ENCODE measurements at places on chromosomes 5 and 9.

GRCh38 chr5:88483964-88484672 lies 215.5 kb upstream of the TMEM161B start:
- DNase-seq: no peak

- DNase-seq: no peak
These were observed 18.0 kb upstream of the NR4A3 start for GRCh38 chr9:99803694-99804093.

- no peak for DNase-seq
These were observed 48.3 kb upstream of the PIK3R1 start for GRCh38 chr5:68167195-68167651.

DNA sequence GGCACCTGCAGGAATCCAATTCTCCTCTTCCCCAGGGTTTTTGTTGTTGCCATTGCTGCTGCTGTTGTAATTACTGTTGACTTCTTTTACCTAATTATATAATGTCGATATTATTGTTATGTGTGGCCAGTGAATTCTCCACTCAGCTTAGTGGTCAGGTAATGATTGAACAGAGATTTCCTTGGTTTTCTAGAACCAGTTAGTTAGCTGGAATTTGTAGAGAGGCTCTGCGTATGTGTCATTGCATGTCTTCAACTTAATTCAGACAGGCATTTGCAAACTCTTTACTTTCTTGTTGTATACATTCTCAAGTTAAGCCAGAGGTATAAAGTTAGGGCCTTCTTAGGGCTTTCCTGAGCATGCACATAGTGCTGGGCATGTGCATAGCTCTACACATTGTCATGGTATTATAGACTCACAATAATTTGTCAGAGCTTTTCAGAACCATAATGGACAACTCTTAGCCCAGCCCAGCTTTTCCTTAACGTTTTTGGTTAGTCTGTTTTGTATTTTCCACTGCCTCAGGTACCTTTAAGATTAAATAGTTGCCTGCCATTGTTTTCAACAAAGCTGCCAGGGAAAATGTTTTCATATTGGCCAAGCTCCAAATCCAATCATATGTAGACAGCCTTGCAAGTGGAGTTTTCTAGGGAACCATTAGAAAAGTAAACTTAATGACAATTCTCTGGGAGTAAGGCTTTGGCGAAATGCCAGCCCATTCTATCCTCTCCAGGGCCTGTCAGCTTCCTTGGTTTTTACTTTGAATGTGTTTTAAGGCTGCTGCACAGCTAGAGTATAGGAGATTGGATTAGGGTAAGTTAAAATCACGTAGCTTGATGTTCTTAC lies 68.1 kb downstream of the UBE2R2 start:
- no peak for DNase-seq

- DNase-seq: no peak
These were observed 76.9 kb downstream of the ANKH start for GRCh38 chr5:14794583-14795230.

DNA sequence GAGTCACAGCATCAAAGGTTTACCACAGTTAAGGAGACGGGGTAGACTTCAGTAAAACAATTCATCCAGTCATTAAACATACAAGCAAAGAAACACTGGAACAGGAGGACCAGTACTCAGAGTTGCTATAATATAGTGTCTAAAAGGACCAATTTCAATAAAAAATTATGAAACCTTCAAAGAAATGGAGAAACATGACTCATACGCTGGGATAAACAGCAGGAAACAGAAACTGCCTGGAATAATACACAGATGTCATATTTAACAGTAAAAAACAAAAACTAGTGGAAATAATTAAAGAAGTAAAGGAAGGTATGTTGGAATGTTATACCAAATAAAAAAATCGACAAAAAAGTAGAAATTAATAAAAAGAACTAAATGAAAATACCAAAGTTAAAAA lies 1075.9 kb downstream of the NR2F1-AS1 start:
- no peak for DNase-seq

DNA sequence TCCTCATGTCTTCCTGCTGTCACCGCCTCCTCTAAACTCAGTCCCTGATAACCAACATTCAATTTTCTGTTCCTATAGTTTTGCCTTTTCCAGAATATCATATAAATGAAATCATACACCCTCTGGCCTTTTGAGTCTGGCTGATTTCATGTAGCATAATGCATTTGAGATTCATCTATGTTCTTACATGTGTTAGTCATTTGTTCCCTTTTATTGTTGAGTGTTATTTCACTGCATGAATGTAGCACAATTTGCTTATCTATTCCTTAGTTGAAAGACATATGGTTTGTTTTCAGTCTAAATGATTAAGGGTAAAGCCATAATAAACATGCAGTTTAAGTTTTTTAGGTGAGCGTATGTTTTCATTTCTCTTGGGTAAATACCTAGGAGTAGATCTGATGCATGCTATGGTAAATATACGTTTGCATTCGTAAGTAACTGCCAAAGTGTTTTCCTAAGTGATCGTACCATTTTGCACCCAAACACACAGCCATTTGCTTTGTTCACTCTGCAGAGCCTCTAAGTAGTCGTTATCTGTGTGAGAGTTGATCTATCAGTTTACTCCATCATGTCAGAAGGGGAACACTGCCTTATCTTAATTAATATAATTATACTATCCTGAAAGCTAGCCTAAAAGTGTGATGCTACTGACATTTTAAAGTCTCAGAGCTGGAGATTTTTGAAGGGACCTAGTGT lies 460.8 kb downstream of the DMAC1 start:
- DNase-seq: no peak

DNA sequence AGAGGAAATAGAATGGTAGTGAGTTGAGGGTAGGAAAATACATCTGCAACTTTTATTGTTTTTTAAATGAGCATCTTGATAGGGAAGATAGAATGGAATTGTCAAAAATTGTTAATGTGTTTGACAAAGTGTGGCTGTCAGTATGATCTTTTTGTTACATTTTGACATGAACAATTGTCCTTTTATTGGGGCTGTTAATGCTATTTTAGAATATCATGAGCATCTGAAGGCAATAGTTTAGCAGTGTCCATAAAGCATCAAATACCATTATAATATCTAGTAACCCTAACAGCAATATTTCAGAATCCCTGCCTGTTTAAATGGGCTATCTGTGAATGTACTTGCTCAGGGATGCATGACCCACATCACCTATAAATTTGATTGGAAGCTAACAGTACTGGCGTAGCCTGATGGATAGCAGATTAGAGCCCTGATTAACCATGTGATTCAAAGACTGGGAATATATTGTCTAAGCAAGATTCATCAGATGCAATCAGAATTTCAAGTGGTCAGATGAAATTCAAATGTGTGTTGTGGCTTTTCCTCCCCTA lies 37.8 kb downstream of the TLE4 start:
- DNase-seq: no peak
